Stimulated activated CD8-positive, alpha-beta memory T cell treated with anti-CD3 and anti-CD28 coated beads, Interleukin-7, amount 100 ng/mL, for 1 hour (primary cell): ENCODE measurements at places on chromosomes 13 and 19.

- DNase-seq, result no peak
Measured at GRCh38 chr13:72504131-72504841, 223.1 kb downstream of the MZT1 start.

DNA sequence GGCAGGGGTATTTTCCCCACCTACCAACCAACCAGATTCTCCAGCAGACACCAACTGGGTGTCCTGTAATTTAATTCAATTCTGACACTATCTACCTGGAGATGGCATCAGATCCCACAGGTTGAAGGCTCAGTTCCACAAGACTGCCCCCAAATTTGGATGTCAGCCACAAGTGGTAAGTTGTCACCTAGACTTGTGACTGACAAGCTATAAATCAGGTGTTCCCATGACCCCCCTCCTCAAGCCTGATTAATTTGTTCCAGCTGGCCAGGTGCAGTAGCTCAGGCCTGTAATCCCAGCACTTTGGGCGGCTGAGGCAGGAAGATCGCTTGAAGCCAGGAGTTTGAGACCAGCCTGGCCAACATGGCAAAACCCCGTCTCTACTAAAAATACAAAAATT lies 10.6 kb upstream of the HAUS5 start:
- no peak for DNase-seq

- DNase-seq, result no peak
Measured at GRCh38 chr13:97364031-97364430, 69.9 kb upstream of the RAP2A start.

- DNase-seq, result no peak
Measured at GRCh38 chr13:113275387-113275786, 21.7 kb upstream of the LAMP1 start.
